ENCODE measurements at places on chromosomes 16 and 17.

GRCh38 chr17:32773856-32774694 is 102.8 kb downstream of the MYO1D start:
- no peak for DNase-seq

GRCh38 chr16:61842666-61843065 is 193.6 kb downstream of the CDH8 start:
- DNase-seq, result no peak

DNA sequence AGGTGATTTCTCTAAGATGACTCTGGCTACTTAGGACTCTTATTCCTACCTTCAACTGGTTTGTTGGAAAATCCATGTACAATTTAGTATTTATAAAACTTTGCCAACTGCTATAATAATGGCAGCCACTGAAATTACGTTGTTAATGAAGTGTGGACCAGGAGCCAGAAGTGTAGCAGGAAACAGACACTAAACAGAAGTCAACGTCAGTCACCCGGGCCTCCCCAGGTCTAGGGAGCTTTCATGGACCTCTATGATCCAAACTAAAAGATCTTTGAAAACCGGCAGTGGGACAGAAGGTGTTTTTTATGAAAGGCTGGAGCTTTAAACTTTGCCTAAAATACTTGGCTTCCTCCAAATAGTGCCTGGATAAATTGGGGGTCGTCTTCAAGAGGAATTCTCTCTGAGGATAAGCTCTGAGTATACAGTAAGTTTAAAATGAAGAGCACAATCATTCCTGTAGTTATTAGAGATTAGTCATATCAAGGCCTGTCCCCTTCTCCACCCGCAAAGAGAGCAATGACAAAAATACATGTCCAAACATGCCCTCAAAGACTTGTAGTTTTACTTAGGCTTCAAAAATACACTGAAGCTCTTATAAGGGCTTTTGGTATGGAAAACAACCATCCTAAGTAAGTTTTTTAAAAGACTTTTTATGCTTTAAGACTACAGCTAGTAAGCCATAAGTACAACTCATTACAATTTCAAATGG is 34.6 kb downstream of the DCUN1D3 start:
- DNase-seq, result no peak

GRCh38 chr17:42310787-42311215 is 22.5 kb downstream of the STAT5A start:
- DNase-seq, result no peak

- DNase-seq, result peak; percentile 94
Observed at GRCh38 chr17:79728169-79728907, 2.4 kb upstream of the ENPP7 start.

DNA sequence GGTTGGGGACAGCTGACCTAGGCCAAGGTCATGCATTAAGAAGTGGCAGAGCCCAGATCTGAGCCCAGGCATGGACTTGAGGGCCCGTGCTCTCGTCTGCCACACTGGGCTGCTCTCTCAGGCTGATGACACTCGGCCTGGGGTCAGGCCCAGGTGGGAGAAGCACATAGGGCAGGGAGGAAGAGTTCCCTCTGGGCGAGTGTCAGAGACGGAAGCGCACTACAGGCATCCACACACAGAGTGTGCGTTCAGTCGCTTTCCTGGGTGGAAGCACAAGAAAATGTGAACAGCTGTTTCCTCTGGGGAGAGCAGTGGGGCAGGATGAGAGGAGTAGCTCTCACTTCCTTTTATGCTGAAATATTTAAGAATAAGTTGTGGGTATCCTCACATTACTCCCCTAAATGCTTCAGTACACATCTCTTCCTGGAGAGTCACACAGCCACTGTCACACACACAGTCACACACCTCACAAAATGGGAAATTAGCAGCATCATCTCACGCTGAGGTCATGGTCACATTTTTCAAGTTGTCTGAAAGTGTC is 59.7 kb downstream of the B9D1 start:
- no peak for DNase-seq

DNA sequence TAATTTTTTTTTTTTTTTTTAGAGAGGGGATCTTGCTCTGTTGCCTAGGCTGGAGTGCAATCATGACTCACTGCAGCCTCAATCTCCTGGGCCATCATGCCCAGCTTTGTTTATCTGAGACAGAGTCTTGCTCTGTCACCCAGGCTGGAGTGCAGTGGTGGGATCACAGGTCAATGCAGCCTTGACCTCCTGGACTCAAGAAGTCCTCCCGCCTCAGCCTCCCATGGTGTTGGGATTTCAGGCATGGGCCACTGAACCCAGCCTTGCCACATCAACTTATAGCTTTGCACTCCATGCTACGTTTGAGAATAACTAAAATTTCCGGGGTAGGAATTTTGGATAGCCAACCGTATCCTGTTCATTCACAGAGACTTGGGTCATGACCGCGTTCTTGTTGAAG is 30.6 kb downstream of the RNF213 start:
- DNase-seq, result no peak

GRCh38 chr17:32569171-32570080 is 82.6 kb downstream of the CDK5R1 start:
- no peak for DNase-seq

- no peak for DNase-seq
Observed at GRCh38 chr17:30005709-30006320, 64.4 kb downstream of the EFCAB5 start.

- DNase-seq, result no peak
Observed at GRCh38 chr16:31005350-31006085, 4.9 kb downstream of the STX1B start.

DNA sequence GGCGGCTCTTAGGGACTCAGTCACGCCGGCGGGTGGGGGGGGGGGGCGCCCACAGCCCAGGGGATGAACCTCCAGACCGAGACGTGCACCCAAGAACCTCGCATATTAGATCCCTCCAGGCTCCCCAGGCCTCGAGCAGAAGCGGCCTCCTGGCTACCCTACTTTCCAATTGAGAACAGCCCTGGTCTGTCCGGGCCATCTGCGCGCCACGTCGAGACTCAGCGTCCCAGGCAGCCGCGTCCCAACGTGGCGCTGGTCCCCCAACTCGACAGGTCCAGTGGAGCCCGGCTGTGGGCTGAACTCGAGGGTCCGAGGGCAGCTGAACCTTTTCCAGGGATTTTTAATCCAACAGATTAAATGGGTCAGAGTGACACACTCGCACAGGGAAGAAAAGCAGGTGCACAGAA is 2.3 kb upstream of the IRX3 start:
- no peak for DNase-seq

DNA sequence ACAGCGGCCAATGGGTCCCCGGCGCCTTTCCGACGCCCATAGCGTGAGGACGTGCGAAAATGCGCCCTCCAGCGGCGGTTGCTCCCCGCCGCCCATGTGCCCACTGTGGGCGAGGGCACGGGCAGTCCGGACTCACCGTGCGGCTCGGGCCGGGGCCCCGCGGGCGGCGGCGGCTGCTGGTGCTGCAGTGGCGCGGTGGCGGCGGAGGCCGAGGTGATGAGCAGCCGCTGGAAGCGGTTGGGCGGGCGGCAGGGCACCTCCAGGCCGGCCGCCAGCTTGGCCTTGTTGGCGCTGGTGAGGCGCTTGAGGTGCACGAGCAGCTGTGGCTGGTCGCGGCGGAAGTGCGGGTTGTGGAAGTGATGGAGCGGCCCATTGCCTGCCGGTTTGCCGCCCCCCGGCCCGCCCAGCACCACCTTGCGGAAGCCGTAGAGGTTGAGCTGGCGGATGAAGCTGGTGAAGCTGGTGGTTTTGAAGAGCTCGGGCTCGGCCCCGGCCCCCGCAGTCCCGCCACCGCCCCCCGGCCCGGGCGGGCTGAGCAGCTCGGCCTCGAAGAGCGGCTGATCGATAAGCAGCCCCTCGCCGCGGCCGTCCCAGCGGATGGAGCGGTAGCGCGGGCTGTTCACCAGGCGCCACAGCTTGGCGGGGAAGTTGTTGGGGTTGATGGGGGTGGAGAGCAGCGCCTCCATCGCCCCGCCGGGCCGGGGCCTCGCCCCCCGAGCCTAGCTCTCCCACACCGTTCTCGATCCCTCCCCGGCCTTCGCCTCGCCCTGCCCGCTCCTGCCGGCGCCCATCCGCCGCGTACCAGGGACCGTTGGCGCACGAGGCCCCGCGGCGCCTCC is at the start of gene HSF5:
TSS of gene HSF5 (minus strand) at position 820 of the 839 bp plus-strand sequence. CDS start at position 686, 134 bp downstream.
- DNase-seq, result no peak

GRCh38 chr16:57480754-57481230 is 5.5 kb downstream of the DOK4 start:
- no peak for DNase-seq

GRCh38 chr17:21542991-21543390 is 149.3 kb upstream of the KCNJ18 start:
- DNase-seq, result no peak

DNA sequence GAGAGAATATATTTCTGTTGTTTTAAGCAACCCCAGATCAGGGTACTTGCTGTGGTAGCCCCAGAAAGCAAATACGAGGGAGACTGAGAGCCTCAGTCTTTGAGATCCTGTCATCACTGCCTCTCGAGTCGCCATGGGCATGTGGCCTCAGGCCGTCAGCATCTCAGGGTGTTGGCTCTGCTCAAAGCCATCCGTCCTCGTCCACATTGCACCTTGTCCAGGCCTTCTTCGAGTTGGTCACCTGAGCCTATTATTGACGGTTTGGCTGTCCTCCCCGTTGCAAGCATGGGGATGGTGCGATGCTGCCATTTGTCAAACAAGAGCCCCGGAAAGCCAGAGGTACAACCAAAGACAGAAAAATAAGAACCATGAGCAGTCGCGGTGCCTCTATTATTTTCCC is 136.9 kb downstream of the IRF8 start:
- no peak for DNase-seq

DNA sequence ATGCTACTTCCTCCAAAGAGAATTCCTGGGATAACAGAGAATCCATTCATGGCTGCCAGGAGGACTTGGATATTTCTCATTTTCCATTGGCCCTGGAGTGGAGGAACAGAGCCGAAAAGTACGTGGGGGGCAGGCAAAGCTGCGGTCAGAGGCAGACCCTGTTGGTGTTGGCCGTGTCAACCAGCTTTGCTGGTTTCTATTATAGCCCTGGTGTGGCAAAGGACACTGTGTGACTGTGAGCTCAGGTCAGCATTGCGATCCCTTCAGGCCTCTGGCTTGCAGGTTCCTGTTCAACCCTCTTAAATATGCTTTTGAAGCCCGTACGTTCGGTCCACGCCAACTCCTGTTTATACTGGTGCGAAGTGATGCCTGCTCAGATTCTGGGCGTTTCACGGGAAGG is 596.2 kb downstream of the MAF start:
- DNase-seq, result no peak
